ENCODE measurements at places on chromosomes 6 and 20. TPM values are rescaled to one million over a fixed set of nuclear protein-coding genes. Genes with fewer than 3 reads are reported as not detected.

GRCh38 chr6:37205175-37205996 lies 35.4 kb downstream of the PIM1 start:
- DNase-seq = no peak

GRCh38 chr6:74741646-74742045 lies 464.2 kb downstream of the COL12A1 start:
- no peak for DNase-seq

- peak; percentile 96 for DNase-seq
These were observed 30.0 kb upstream of the AKIRIN2 start for GRCh38 chr6:87731818-87732661.

DNA sequence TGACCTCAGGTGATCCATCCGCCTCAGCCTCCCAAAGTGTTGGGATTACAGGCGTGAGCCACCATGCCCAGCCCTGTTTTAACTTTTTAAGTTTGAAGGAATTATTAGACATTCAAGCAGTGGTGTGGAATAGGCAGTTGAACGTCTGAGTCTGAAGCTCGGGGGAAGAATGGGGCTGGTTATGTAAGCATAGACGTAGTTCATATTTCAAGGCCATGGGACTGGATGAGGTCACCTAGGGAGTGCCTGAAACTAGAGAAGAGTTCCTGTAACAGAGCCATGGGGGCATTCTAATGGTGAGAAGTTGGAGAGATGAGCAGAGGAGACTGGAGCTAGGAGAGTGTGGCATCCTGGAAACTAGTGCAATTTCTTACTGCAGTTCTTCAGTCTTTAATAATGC lies 6.4 kb downstream of the CDKAL1 start:
- DNase-seq = no peak

- no peak for DNase-seq
These were observed 72.3 kb upstream of the IFNGR1 start for GRCh38 chr6:137291441-137291840.

FGD2 gene
- polyA plus RNA-seq = 1.1 TPM

All from small intestine (tissue), 16 donors.